ENCODE measurements at places on chromosomes 12 and 14. TPM values are rescaled to one million over a fixed set of nuclear protein-coding genes. Genes with fewer than 3 reads are reported as not detected.

DNA sequence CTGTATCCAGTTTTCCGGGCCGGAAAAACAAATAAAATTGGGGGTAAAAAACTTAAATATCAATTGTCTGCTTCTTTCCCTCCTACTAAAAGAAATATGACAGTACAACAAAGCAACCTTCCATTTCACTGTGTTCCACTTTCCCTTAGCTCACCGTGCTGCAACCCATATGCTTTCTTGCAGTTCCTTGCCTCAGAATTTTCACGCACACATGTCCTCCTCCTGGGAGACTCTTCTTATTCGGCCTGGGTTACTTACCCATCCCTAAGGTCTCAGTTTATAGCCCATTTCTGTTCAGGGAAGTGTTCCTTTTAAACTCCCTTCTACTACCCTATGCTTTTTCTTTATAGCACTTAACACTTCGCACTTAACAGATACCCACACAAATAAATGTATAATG is 4.5 kb upstream of the MAGOHB start:
- DNase-seq, result no peak
- no peaks in the 10 kb centered on the region for H3K27me3 ChIP-seq
- H3K36me3 ChIP-seq, result no peaks in the 10 kb centered on the region
- no peak overlapping the region for H3K4me3 ChIP-seq
- no peak overlapping the region for H3K27ac ChIP-seq

DNA sequence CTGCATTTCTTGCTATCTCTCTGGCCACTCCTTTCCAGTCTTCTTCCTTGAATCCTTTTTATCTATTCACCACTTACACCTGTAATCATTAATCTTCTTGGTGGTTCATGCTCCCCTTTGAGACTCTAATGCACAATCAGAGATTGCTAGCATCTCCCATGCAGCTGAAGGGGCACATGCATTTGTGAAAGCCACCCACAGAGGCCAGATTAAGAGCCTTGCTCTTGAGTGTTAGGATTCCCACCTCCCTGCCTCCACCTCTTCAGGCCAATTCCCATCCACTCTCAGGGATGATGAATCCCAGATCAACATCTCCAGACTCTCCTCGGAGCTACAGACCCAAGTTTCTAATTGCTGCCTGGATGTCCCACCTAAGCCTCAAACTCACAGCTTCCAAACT is 19.4 kb upstream of the KRT18 start:
- no peak for DNase-seq
- no peaks in the 10 kb centered on the region for H3K36me3 ChIP-seq
- H3K4me1 ChIP-seq, result no peaks in the 10 kb centered on the region
- H3K27ac ChIP-seq, result no peak overlapping the region
- no peak overlapping the region for H3K4me3 ChIP-seq

GRCh38 chr14:68719634-68720384 is 73.1 kb downstream of the ZFP36L1 start:
- H3K36me3 ChIP-seq, result no peaks in the 10 kb centered on the region
- no peak for DNase-seq
- H3K4me1 ChIP-seq, result no peaks in the 10 kb centered on the region
- H3K27me3 ChIP-seq, result no peaks in the 10 kb centered on the region

DNA sequence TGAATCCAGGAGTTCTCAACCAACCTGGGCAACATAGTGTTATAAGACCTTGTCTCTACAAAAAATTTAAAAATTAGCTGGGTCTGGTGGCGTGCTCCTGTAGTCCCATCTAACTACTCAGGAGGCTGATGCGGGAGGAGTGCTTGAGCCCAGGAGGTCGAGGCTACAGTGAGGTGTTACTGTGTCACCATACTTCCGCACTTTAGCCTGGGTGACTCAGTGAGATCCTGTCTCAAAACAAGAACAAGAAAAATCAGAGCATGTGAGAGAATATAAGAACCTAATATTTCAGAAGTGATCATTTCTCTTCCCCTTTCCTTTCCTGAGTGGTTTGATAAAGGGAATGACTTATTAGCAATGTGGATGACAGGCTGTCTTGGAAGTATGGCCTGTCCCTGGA is 9.5 kb downstream of the TRAF3 start:
- H3K36me3 ChIP-seq, result no peaks in the 10 kb centered on the region
- no peak for DNase-seq
- H3K27ac ChIP-seq, result no peak overlapping the region
- no peak overlapping the region for H3K4me3 ChIP-seq

DNA sequence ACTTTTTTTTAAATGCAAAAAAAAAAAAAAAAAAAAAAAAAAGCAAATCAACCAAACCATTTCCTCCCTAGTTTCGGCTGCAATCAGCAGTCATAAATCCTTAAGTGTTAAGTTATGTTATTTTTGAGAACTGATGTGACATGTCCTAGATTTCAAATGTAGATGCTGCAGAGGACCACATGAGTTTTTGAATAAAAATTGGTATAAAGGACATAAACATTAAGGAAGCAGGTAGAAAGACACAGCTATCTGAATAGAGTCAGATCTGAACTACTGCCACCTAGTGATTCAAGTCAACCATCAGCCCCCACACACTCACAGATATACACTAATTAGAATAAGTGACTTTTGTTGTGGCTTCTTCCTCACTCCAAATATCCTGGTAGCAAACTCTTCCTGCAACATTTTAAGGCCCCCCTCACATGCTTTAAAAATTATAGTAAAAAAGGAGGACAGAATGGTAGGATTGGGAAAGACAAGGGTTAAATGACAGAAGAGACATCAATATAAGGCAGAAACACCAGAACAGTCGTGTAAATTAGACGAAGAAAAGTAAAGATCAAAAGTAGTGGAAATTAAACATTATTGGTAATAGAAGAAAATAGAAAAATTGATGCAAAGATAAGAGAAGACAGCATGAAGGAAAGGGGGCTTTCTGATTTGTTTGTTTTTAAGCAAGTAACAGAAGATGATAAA is 394.5 kb upstream of the ATP2B1 start:
- no peak overlapping the region for H3K27ac ChIP-seq
- no peaks in the 10 kb centered on the region for H3K36me3 ChIP-seq
- no peaks in the 10 kb centered on the region for H3K27me3 ChIP-seq
- H3K4me3 ChIP-seq, result no peak overlapping the region
- H3K4me1 ChIP-seq, result no peaks in the 10 kb centered on the region

DNA sequence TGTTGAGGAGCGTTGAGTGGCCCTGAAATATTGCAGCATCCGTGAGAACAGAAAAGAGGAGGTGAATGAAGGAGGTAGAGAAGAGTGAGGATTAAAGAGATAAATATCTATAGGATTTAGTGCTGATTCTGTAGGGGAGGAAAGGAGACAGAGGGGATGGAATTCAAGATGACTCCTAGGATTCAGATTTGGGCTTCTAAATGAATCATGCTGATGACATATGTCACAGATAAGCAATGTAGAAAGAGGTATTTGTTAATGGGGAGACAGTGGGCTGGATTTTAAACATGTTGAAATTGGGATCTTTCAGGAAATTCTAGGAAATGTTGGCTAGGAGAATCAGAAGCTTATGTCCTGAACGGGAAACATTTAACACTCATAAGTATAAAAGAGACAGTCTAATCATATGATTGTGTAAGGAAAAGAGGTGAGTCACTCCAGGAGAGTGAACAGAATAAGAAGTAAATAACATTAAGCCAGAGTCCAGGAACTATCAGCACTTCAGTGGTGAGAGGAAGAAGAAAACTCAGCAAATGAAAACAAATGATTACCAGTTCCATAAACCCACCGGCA is 58.1 kb upstream of the DIO2 start:
- no peaks in the 10 kb centered on the region for H3K36me3 ChIP-seq
- H3K4me1 ChIP-seq, result no peaks in the 10 kb centered on the region
- H3K27me3 ChIP-seq, result no peaks in the 10 kb centered on the region
- no peak overlapping the region for H3K4me3 ChIP-seq
- H3K27ac ChIP-seq, result no peak overlapping the region

GRCh38 chr12:108327621-108328344 is 11.3 kb downstream of the CMKLR1 start:
- H3K4me3 ChIP-seq, result no peak overlapping the region
- no peaks in the 10 kb centered on the region for H3K27me3 ChIP-seq
- H3K27ac ChIP-seq, result no peak overlapping the region
- DNase-seq, result no peak
- no peaks in the 10 kb centered on the region for H3K36me3 ChIP-seq

- no peak for DNase-seq
- H3K4me1 ChIP-seq, result no peaks in the 10 kb centered on the region
- no peak overlapping the region for H3K27ac ChIP-seq
- no peaks in the 10 kb centered on the region for H3K27me3 ChIP-seq
- no peaks in the 10 kb centered on the region for H3K36me3 ChIP-seq
These were observed 3.6 kb upstream of the SLC7A8 start for GRCh38 chr14:23186913-23187654.

DNA sequence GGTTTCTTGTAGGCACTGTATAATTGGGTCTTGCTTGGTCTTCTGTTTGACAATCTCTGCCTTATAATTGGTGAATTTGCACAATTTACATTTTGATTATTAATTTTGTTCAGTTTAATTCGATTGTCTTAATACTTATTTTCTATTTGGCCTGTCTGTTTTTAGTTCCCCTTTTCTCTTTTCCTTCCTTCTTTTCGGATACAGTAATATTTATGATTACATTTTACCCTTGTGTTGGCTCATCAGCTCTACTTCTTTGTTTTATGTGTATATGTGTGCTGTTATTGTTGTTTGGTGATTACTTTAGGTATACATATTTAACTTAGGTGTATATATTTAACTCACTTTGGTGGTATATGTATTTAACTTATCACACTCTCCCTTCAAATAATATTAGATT is 12.8 kb upstream of the BEGAIN start:
- no peak for DNase-seq
- H3K4me3 ChIP-seq, result no peak overlapping the region
- no peaks in the 10 kb centered on the region for H3K27me3 ChIP-seq
- H3K36me3 ChIP-seq, result no peaks in the 10 kb centered on the region

DNA sequence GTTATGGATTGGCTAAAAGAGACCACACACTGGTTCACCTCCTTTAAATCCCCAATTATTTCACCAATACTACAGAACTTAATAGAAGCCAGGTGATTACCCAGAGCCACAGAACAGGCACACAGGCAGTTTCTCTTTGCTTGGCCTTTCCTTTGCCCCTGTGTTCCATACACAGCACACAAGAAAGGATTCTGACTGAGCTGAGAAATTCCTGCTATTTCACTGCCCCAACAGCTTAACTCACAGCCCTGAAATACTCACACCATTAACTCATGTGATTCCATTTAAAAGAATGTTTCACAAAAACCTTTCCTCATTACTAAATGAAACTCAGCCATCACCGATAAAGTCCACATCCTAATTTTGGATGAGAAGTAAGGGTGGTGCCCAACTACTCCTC is 133.6 kb downstream of the MED13L start:
- H3K4me3 ChIP-seq, result no peak overlapping the region
- H3K4me1 ChIP-seq, result no peaks in the 10 kb centered on the region
- DNase-seq, result no peak
- H3K27ac ChIP-seq, result no peak overlapping the region
- no peaks in the 10 kb centered on the region for H3K27me3 ChIP-seq
- no peaks in the 10 kb centered on the region for H3K36me3 ChIP-seq

The FOXG1 gene
- total RNA-seq, result not detected

The ANKRD9 gene
- total RNA-seq, result 10.4 TPM

The DIP2B gene
- 33.4 TPM for total RNA-seq

The ARF6 gene
- total RNA-seq, result 63.8 TPM
